Tibial artery (tissue), 4 donors: ENCODE measurements at places on chromosomes 5 and 9.
A peak's percentile ranks its signal among the peaks of the same experiment; 100 is the strongest.

DNA sequence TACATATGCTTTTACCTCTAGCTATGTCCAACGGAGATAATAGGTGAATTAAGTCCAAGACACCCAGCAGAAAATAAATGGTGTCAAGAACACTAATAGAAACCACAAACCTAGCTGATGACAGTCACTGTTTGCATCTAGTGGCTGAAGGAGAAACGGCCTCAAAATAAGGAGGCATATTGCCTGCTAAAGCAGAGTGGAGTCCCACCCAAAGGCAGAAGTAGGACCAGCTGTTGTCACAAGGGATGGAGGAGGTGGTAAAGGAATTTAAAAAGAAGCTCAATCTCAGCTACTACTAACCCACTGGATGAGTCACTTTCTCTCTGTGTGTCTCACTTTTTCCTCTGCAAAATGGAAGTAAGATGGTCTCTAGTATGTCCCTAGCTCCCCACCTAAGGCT, 224.3 kb downstream of the GRIA1 start:
- no peak overlapping the region for H3K4me3 ChIP-seq
- no peaks in the 10 kb centered on the region for H3K4me1 ChIP-seq
- no peaks in the 10 kb centered on the region for H3K36me3 ChIP-seq
- H3K27me3 ChIP-seq = no peaks in the 10 kb centered on the region

GRCh38 chr9:70613024-70613768, 198.7 kb upstream of the KLF9 start:
- H3K27me3 ChIP-seq = no peaks in the 10 kb centered on the region
- no peaks in the 10 kb centered on the region for H3K36me3 ChIP-seq
- H3K27ac ChIP-seq = peak overlapping the region; percentile 71
- DNase-seq = no peak
- no peak overlapping the region for H3K4me3 ChIP-seq

- H3K36me3 ChIP-seq = no peaks in the 10 kb centered on the region
- peak overlapping the region; percentile 65 for H3K27ac ChIP-seq
- H3K4me1 ChIP-seq = peaks cover 63% of the 10 kb centered on the region
- H3K27me3 ChIP-seq = no peaks in the 10 kb centered on the region
These were observed 219.0 kb downstream of the AOPEP start for GRCh38 chr9:94945197-94946144.

DNA sequence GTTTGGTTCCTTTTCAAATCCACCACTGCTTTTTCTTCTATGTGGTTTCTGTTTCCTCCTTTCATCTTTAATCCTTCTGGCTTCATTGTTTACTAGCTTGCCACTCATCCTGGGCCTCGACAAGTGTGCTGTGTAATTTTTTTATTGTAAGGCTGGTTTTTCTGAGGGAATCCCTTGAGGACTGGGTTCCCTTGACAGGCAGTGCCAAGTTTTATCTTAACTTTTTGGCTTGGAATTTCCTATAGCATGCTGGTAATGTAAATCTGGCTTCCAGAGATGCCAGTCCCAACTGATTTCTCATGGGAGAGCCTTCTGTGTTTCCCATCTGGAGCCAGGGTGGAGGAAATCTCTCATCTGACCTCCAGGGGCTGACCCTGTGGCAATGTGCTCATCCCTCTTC, 184.7 kb downstream of the ROR2 start:
- no peaks in the 10 kb centered on the region for H3K4me1 ChIP-seq
- H3K36me3 ChIP-seq = no peaks in the 10 kb centered on the region
- no peak overlapping the region for H3K4me3 ChIP-seq
- H3K27me3 ChIP-seq = no peaks in the 10 kb centered on the region
- DNase-seq = no peak

GRCh38 chr5:175746851-175747250, 89.0 kb downstream of the HRH2 start:
- H3K27ac ChIP-seq = no peak overlapping the region
- peaks cover 33% of the 10 kb centered on the region for H3K27me3 ChIP-seq
- DNase-seq = no peak
- no peak overlapping the region for H3K4me3 ChIP-seq
- H3K4me1 ChIP-seq = no peaks in the 10 kb centered on the region
- no peaks in the 10 kb centered on the region for H3K36me3 ChIP-seq

DNA sequence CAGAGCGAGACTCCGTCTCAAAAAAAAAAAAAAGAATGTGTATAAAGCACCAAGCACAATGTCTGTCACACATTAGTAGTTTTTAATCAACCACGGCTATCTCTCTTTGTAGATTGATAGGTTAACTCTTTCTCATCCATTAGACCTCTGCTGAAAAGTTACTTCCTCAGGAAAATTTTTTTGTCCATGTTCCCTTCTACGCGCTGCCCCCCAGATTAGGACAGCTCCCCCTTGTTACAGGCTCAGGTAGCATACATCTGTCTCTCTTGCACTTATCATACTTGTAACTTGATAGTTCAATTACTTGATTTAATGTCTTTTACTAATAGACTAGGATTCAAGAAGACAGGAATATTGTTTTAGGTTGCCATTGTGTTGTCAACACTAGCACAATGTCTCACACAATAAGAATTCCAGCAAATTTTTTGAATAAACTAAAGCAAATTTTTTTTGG, 1.5 kb downstream of the SPDL1 start:
- H3K4me1 ChIP-seq = peaks cover 8% of the 10 kb centered on the region
- H3K4me3 ChIP-seq = no peak overlapping the region
- H3K27ac ChIP-seq = no peak overlapping the region
- no peaks in the 10 kb centered on the region for H3K27me3 ChIP-seq

DNA sequence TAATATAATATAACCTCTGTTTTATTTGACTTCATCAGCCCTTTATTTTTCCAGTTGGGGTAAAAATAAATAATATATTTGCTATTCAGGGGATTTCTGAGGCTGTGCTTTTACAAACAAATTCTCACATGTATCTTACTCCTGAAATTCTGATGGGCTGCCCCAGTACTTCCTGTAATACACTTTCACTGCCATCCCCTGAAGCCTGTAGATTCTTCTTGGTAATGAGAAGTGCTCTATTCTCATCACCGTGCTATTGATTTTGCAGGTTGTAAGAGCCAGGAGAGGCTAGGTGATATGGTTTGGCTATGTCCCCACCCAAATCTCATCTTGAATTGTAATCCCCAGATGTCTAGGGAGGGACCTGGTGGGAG, 91.9 kb upstream of the CEP78 start:
- H3K27me3 ChIP-seq = no peaks in the 10 kb centered on the region
- no peak overlapping the region for H3K27ac ChIP-seq
- DNase-seq = no peak
- no peaks in the 10 kb centered on the region for H3K36me3 ChIP-seq
- no peaks in the 10 kb centered on the region for H3K4me1 ChIP-seq

- no peaks in the 10 kb centered on the region for H3K4me1 ChIP-seq
- no peak overlapping the region for H3K4me3 ChIP-seq
- H3K36me3 ChIP-seq = no peaks in the 10 kb centered on the region
- no peaks in the 10 kb centered on the region for H3K27me3 ChIP-seq
- no peak for DNase-seq
These were observed 441.5 kb downstream of the RASEF start for GRCh38 chr9:82621447-82621846.

GRCh38 chr5:90503596-90503995, 25.8 kb downstream of the LYSMD3 start:
- H3K27ac ChIP-seq = no peak overlapping the region
- H3K27me3 ChIP-seq = no peaks in the 10 kb centered on the region
- H3K4me1 ChIP-seq = no peaks in the 10 kb centered on the region
- no peak for DNase-seq

DNA sequence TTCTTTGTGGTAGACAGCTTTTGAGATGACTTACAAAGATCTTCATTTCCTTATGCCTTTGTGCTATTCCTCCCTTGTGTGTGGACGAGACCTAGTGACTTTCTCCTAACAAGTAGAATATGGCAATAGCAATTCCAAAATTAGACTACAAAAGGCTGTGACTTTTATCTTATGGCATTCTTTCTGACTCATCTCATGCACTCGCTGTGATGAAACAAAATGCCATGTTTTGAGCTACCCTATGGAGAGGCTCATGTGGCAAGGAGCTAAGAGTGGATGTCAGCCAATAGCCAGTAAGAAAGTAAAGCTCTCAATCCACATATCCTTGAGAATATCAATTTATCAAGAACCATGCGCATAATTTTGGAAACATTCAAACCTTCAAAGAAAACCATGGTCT, 380.5 kb upstream of the SMC2 start:
- no peaks in the 10 kb centered on the region for H3K36me3 ChIP-seq
- H3K4me1 ChIP-seq = no peaks in the 10 kb centered on the region
- no peak overlapping the region for H3K4me3 ChIP-seq
- no peak for DNase-seq

- DNase-seq = no peak
- H3K4me3 ChIP-seq = no peak overlapping the region
- H3K36me3 ChIP-seq = peaks cover 50% of the 10 kb centered on the region
- no peak overlapping the region for H3K27ac ChIP-seq
- H3K27me3 ChIP-seq = no peaks in the 10 kb centered on the region
- H3K4me1 ChIP-seq = no peaks in the 10 kb centered on the region
These were observed 34.1 kb downstream of the PRRC1 start for GRCh38 chr5:127551410-127552041.

GRCh38 chr9:80538976-80539375, 967.2 kb downstream of the TLE4 start:
- no peaks in the 10 kb centered on the region for H3K4me1 ChIP-seq
- no peaks in the 10 kb centered on the region for H3K36me3 ChIP-seq
- no peak overlapping the region for H3K27ac ChIP-seq
- H3K27me3 ChIP-seq = no peaks in the 10 kb centered on the region
